ENCODE measurements at places on chromosomes 3 and 15.

DNA sequence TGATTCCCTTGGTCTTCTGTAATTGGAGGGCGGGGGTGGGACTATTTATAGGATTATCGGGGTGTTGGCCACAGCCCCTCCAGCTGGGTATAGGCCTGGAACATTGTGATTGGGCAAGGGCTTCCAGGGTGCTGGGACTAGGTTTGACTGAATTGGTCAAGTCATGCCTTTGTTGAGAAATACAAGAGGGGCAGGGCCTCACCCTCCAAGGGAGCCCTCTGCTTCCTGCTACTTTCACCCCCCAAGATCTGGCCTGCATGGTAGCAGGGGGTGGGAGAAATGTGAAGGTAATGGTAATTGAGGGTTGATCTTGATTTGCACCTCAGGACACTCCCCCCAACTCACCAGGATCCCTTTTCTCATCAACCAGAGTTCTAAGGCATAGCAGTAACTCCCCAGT, 25.2 kb downstream of the TRIM71 start:
- DNase-seq = no peak

GRCh38 chr3:25493246-25493645, 65.2 kb downstream of the RARB start:
- DNase-seq = no peak

GRCh38 chr15:97200161-97200560, 760.3 kb upstream of the ARRDC4 start:
- DNase-seq = no peak

DNA sequence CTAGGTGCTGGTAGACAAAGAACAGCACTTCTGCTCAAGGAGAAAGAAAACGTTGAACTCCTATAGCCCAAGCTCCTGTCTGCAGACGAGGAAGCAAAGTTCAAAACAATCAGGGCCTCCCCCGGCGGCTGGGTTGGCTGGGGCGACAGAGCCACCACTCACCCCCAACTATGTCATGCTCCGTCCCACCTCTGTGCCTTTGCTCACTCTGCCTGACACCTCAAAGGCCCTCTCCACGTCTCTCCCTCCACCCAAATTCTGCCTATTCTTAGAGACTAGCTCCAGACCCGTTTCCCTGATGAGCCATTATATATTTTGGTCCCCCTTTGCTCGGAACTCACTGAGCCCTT, 304.3 kb downstream of the TLE3 start:
- no peak for DNase-seq

GRCh38 chr15:70078578-70079417, 18.9 kb downstream of the TLE3 start:
- DNase-seq = no peak

DNA sequence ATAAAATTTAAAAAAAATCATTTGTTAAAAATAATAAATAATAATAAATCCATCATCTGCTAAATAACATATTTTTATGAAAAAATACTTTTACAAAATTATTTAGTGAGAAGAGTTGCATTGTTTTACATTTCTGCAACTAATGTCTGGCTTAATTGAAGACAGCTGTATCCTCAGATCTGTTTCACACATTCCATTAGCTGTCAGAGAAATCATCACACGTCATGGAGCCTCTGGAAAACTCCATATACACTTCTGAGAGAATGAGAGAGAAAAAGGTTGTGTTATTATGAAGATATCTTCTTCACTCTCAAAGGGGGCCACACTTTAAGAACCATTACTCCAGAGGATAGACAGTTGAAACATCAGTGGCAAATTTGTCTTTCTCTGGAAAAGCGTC, 40.8 kb downstream of the CMSS1 start:
- no peak for DNase-seq

GRCh38 chr15:52278636-52279367, 16.8 kb downstream of the MYO5C start:
- no peak for DNase-seq

DNA sequence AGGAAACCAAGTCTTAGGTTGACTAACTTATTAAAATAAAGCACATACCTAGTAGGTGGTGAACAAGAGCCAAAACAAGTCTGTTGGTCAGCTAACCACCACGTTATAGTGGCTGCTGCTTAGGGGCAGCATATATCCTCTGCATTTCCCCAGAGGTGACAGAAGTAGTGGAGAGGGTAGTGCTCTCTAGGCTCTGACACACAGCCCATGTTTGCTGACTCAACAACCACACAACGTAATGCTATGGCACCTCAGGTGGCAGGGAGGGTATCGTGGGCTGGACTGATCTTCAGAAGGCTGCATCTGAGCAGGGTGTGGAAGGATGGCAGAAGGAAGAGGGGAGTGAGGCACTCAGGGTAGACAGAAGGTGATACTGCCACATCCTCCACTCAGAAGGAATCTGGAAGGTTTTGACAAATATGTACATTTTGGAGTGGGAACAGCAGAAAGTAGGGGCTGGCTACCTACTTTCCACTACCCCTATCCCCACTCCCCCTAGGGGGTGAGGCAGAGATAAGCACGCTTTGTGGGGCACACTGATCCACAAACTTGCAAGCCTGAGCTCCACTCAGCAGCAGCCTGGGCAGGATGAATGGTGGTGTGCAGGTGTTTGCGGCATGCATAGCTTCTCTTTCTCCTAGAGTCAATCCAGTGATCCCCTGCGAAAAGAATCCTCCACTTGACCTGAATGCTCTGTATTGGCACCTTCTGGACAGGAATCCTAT, 178.1 kb downstream of the RORA start:
- DNase-seq = no peak

GRCh38 chr3:132283916-132284405, 33.2 kb upstream of the ACP3 start:
- DNase-seq = no peak

DNA sequence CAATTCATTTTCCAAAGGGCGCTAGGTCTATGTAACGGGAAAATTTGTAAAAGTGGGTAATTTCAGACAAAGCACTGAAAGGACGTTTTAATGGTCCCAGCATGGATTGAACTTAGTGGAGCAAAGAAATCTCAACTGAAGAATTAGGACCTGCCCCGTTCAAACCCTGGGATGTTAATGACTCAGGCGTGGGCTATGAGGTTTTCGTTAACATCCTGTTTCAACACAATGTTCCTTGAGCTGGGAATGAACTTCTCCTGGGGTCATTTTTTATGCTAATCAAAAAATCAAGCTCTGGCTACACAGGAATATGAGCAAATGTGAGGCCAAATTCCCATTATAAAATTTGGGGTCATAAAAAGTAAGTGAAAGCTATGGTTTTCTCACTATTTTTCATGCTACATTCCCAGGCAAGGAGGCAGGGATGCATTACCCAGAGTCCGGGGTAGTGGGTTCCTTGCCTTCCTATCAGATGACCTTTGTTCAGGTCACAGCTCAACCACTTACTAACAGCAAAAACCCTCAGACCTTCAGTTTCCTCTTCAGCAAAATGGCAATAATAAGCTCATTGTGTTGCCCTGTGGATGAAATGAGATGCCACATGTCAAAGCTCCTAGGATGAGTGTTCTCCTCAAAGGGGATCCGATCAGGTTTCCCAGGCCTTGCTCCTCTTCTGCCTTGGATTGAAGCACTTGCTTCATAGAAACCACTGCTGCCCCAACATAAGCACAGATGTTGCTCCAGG, 271.4 kb downstream of the ARRDC4 start:
- DNase-seq = no peak

DNA sequence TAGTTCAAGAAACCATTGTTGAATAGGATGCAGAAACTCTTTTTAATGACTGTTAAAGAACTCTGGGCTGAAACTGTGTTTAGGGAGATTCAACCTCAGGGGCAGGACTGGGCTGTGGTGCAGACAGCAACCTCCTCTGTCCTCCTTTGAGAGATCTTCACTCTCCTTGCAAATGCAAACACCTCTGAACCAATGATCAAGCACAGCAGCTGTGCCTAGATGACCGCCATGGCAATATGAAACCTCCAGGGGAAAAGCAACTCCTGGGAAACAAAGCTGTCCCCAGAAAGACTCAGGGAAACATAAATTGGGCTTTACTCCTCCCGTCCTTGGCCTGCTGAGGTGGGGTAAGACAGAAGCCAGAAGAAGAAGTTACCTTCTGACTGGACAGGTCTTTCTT, 52.6 kb downstream of the TBC1D2B start:
- no peak for DNase-seq

GRCh38 chr3:123571264-123571972, 13.4 kb downstream of the HACD2 start:
- no peak for DNase-seq

- no peak for DNase-seq
These were observed 162.0 kb upstream of the STT3B start for GRCh38 chr3:31370681-31371080.

DNA sequence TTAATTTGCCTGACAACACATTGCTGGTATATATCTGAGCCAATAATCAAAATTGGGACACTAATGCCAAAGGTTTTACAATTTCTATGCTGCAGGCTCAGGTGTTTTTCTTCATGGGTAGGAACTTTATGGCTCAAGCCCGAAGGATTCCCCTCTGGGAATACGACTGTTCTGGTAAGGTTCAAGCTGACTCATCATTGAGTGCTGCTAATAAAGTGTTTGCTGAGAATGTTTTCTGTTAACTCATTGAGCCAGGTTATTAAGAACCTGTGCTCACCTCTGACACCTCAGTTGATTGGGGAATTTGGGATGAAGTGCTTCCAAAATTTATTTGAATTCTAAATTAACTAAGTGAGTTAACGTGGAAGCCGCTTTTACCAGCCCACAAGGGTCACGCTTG, 135.8 kb upstream of the CTDSPL start:
- DNase-seq = no peak

DNA sequence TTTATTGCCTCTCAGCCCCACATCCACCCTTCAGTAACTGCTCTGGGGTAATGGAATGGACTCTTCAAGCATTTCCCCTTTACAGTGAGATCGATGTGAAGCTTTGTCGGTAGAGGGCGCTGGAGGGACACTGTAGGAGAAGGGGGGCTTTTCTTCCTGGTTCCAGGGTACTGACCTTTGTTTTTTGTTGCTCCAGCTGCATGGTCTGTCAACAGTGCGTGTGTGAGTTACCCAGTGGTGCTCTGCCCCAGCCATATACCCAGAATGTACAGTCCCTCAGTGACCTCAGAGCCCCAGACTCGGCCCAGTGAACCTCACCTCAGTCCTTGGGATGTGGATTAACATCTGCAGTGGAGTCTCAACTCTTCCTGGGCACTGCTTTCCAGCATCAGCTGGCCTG, 180.3 kb upstream of the TSC22D2 start:
- no peak for DNase-seq

GRCh38 chr15:58737298-58737697, 12.2 kb downstream of the ADAM10 start:
- no peak for DNase-seq

Data from activated T-cell treated with anti-CD3 and anti-CD28 coated beads, Interleukin-2, amount 50 U/mL, for 4 hours (primary cell).